COLO829 (cell line): ENCODE measurements at places on chromosomes 3 and 15.

DNA sequence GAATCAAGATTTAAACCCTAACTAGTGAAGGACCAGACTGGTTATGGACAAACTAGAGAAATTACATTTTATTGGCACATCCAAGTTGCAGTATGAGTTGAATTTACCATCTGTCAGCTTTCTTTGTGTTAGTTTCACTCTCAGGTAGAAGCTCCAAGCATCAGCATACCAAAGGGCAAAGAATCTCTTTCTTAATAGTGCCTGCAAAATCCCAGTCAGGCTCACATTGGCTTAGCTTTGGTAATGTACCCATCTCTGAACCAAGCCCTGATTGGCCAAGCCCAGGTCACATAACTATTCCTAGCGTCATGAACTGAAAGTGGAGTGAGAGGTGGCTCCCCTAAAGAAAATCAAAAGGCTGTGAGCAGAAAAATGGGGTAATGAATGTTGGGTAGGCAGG lies 66.9 kb downstream of the CCNL1 start:
- no peak for DNase-seq

DNA sequence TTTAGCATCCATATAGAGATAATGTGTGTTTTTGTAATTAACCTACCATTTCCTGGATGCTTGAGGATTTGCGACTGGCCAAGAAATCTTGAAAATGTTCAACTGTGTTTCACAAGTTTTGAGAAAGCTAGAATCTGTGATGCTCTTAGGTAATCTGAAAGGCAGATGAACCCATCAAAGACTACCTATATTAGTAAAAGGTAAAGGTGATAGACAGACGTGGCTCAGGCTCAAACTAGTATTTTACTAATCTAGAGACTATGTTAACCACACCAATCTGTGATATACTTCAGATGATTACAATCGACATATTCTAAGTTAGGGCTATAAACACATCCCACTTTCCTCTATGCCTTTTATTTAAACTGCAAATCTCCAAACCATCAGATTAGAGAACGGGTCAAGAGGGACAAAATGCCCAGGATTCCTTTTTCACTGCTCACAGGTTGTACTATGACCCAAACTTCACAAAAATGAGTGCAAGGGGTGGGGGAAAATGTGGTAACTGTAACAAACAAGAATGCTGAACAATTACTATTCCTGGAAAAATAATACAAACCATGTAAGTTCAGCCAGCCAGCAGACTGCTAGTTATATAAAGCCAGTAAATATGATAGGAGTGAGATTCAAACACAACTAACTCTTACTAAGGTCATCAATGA lies 295.1 kb downstream of the FOXP1 start:
- DNase-seq = no peak

DNA sequence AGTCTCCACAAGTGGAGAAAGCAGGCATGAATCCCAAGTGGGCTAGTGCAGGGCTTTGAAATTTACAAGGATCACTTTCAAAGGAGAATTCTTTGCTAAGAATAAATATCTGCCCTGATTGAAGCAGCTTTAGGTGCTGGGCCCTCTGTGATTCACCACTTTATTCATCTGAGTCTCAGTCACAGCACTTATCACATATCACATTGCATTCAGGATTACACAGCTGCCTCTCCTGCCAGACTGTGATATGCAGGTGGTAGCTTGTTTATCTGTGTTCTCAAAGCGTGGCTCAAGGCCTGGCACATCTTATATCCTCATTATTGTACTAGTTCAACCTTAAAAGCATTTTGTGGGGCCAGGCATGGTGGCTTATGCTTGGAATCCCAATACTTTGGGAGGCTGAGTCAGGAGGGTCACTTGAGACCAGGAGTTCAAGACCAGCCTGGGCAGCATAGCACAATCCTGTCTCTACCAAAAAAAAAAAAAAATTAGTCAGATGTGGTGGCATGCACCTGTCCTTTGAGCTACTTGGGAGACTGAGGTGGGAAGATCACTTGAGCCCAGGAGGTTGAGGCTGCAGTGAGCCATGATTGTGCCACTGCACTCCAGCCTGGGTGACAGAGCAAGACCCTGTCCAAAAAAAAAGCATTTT lies 156.9 kb upstream of the EIF1B start:
- no peak for DNase-seq

- DNase-seq = no peak
These were observed 745.5 kb downstream of the NR2F2 start for GRCh38 chr15:97076011-97076410.

DNA sequence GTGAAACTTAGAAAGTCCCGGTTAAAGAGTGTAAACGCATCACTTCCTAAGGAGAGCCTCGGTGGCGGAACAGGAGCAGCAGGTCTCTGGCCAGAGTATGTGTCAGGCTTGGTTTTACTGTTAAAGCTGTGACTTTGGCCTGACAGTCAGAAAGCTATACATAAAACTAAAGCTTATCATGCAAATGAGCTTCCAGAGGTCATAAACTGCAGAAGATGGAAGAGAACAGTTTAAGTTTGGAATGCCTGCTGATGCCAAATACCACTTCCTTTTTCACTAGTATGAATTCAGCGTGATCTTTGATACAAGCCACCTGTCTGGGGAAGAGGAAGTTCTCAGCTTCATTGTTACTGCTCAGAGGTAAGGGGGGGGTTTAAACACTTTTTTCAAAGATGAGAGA lies 125.1 kb upstream of the CTDSPL start:
- DNase-seq = no peak

- DNase-seq = no peak
These were observed 25.7 kb downstream of the PRKCI start for GRCh38 chr3:170247875-170248274.

DNA sequence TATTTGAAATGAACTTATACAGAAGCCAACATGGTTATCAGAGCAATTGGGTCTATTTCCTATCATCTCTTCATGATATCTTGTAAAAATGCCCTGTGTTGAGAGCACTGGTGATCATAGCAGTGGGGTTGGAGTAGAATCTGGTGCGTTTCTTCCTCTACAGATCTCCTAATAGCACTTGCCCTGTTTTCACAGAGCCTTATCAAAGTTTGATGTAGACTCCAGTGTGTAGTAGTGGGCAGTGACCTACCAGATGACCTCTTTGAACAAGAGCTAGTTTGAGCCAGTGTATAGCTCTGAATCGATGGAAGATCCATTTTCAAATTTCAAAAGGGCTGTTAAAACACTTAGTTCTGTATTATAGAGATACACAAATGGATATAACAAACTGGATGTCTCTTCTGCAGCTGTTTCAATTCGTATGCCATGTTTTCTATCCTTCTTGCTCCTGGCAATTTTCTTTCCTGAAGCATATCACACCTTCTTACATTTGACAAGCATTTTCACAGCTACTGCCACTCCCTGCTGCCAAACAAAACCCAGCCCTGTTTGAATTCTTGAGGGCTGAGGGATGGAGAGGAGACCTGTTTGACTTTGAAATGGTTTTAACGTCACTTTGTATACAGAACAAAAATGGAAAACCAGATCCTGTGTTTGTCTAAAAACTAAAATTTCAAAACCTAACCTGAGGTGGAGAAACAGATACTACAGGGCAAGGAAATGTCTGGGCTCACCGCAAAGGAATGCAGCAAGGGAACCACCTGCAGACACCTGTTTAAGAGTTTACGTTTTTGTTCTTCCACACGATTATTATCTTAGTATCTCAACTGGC lies 354.5 kb upstream of the TPRG1 start:
- DNase-seq = no peak

GRCh38 chr3:52119099-52119498 lies 35.1 kb downstream of the POC1A start:
- DNase-seq = no peak

GRCh38 chr3:30475038-30475808 lies 131.2 kb upstream of the TGFBR2 start:
- no peak for DNase-seq

- DNase-seq = no peak
These were observed 166.6 kb upstream of the PDZRN3 start for GRCh38 chr3:73791356-73791755.

- no peak for DNase-seq
These were observed at the start of gene PHLDB2 for GRCh38 chr3:111859061-111859973. TSS of gene PHLDB2 (plus strand) at chr3:111859265. CDS start at chr3:111884078, 24,813 bp downstream.

DNA sequence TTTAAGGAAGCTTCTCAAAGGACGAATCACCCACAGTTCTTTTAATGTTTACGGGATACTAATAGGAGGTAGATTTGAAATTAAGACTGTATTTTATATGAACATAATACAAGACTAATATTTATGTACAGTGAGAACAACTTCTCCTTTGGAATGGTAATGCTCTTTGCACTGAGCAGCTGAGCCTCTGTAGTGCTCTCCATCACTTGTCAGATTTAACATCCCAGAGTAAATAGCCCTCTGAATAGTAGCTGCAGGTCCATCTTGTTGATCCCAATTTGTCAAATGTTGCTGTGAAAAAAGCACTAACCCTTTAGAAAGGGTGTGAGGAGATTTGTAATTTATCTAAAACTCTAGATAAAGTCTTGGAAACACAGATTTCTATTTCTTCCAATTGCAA lies 351.4 kb upstream of the KCNMB2 start:
- no peak for DNase-seq

GRCh38 chr3:46406788-46407611 lies at the start of the genes CCR5AS and CCRL2:
TSS of gene CCR5AS (minus strand) at chr3:46407066.
TSS of gene CCRL2 (plus strand) at chr3:46407259. CDS start at chr3:46408080, 821 bp downstream.
- no peak for DNase-seq

DNA sequence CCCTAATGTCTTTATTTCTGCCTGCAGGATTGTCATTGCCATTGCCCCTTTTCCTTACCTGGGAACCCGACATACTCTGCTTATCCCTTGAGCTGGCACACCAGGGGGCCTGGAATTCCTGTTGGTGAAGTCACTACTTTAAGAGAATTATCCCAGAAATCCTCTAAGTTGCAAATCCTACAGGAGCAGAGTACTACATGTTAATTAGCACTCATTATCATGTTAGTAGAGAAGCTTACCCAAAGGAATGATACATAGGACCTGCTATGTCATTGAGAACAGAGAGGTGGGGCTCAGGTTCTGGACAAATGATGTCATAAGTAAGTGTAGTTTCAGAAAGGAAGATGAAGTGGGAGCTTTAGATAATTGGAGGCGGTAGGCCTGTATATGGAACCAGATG lies 27.4 kb downstream of the SCG5 start:
- DNase-seq = no peak

DNA sequence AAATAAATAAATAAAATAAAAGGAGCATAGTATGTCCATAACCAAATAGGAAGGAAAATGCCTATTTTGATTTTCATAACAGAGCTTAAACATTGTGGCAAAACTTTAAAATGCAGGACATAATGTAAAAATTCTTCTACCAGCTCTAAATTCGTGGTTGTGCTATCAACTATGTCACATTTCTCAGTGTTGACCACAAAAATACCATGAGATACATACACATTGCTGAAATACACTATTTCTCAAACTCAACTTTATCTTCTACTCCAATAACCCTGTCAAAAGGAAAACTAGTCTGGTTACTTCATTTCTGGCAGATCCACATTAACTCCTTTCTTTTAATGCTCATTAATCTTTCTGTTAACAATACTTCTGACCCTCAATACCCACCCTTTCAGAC lies 523.2 kb downstream of the FHIT start:
- DNase-seq = no peak

- DNase-seq = peak; percentile 46
These were observed 440.2 kb downstream of the LPP start for GRCh38 chr3:188594139-188594538.

DNA sequence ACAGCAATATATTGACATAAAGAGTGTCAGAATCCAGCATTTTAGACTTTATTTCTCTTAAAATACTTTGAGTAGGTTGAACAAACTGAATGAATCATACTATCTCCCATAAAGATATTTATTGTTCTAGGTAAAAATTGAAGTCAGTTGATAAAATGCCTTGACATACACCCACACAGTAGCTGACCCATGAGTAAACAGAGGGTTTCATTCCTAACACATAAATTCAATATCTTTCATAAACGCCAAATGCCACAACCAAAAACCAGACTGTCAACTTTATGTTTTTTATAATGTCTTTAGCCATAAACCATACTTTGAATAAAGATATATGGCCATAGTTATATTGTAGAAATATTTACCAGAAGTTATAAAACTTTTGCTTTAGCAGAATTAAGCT lies 742.4 kb downstream of the NAALADL2 start:
- peak; percentile 62 for DNase-seq

GRCh38 chr3:61841111-61841845 lies 279.9 kb downstream of the PTPRG start:
- no peak for DNase-seq

DNA sequence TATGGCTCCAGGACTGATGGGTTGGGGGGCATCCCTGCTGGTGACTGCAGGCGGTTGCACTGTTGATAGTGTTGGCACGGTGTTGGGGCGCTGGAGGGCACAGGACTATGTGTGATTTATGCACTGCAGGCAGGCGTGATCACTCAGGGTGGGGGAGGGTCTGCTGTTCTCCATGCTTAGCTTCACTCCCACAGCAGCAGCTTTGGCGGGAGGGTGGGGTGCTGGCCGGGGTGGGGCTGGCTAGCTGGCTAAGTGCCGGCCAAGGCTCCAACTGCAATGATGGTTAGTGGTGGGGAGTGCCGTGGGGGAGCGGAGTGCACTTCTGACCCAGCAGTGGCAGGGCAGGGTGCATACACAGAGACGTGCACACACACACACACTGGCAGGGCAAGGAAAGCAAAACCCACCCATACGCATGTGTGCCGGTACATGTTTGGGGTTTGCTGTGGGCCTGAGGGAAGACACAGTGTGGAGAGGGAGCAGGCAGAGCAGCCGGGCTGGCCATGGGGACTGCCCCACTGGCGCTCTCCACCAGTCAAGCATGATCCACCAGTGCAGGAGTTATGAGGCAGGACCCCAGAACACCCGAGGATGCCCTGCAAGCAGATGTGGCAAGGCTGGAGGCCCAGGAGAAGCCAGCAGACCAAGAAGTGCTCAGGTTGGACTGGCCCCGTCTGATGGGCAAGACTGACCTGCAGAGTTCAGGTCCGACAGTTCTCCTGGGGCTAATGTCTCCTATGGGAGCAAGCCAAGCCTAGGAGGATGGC lies 16.5 kb upstream of the FGF7 start:
- DNase-seq = no peak

- DNase-seq = no peak
These were observed 15.4 kb downstream of the RASGRP1 start for GRCh38 chr15:38549222-38549621.

- no peak for DNase-seq
These were observed 27.1 kb downstream of the MBNL1 start for GRCh38 chr3:152295806-152296205.

- DNase-seq = no peak
These were observed 120.0 kb upstream of the TBL1XR1 start for GRCh38 chr3:177317247-177317646.

DNA sequence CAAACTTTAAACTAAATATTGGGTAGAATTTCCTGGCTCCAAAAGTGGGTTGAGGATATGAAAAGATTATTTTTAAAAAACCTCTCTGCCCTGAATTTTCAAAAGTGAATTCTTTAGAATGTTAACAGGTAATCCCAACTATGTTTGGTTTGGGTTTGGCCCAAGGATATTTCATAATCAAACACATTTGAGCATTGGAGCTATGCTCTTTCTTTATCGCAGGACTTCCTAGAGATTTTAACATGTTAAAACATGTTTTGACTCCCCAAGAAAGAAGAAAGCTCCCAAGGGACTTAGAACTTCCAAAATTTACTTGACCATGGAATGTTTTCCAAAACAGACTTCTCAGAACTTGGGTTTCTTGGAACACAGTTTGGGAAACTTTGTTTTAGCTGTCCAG lies 75.6 kb upstream of the SYNPR start:
- DNase-seq = no peak
